Esophagus squamous epithelium (tissue), 5 donors: ENCODE measurements at places on chromosomes 6 and 20.
A peak's percentile ranks its signal among the peaks of the same experiment; 100 is the strongest.

DNA sequence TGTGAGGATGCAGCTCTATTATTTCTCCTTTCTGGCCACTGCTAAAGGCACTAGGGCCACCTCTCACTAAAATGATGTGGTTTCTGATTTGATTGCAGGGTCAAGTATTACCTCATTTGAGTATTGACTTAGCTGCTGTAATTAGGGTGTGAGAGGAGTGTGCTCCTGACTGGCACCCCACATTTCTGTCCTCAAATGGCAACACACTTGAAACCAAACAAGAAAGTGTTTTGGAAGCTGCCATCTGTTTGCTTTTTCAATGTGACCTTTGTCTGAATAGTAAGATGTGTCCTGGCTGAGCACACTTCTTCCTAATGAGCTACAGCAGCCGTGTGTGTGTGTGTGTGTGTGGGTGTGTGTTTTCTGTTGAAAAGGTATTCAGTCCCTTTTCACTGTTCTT lies 62.8 kb upstream of the SCP2D1 start:
- DNase-seq: no peak

GRCh38 chr20:44495802-44496481 lies 20.3 kb downstream of the TTPAL start:
- DNase-seq: no peak

DNA sequence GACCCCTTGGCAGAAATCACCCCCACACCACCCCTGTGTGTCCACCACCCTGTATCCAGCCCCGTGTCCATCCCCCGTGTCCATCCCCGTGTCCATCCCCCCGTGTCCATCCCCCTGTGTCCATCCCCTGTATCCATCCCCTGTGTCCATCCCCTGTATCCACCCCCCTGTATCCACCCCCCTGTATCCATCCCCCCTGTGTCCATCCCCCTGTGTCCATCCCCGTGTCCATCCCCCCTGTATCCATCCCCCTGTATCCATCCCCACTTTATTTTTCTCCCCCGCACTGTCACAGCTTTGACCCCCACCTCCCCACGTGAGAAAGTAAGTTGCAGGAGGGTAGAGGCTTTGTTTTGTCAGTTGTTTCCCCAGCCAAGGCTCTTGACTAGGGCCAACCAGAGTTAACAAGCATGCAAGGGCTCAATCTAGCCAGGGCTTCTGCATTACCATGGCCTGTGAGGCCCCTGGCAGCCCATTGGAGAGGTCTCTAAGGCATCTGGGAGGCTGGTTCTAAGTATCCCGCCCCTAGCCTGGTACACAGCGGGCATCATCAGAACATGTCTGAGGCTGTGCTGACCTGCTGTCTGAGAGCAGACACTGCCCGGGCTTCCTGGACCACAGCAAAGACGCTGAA lies 18.1 kb upstream of the SIRPA start:
- no peak for DNase-seq

DNA sequence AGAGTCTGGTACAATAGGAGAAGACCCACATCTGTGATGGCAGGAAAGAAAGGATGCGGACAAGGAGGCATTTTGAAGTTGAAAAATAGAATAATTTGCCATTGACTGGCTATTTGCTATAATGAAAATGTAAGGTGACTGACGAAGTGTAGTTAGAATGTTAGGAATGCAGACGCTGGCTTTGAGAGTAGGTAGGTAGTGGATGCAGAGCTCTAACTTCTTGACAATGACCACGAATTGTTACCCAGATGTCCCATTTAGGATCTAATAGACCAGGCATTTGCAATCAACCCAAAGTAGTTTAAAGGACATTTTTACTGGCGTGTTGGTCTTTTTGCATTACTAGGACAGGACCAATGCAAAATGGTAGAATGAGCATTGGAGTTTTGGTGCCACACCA lies 14.2 kb downstream of the MLIP start:
- DNase-seq: no peak

DNA sequence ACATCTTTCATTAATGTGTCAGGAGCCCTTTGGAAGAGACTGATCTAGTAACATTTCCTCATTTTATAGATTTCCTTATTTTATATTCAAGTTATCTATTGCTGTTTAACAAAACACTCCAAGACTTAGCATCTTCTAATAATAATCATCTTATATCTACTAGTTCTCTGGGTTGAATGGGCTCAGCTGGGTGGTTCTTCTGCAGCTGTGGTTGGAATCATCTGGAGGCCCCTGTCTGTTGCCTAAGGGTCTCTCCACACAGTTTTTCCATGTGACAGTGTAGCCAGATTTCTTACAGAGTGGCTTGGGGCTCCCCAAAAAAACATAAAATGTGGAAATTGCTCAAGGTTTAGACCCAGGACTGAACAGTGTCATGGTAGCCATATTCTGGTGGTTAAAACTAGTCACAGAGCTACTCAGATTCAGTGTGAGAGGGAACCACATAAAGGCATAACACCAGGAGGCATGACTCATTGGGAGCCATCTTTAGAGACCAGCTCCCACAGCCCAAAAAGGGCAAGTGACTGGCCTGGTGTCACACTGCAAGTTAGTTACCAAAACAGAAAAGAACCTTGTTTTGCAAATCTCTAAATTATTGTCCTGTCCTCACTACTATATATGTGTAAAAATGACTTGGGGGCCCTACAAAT lies 11.5 kb downstream of the SLC2A10 start:
- no peak for DNase-seq

- peak; percentile 19 for DNase-seq
Observed at GRCh38 chr6:81753711-81754577, 1.5 kb upstream of the TENT5A start.

DNA sequence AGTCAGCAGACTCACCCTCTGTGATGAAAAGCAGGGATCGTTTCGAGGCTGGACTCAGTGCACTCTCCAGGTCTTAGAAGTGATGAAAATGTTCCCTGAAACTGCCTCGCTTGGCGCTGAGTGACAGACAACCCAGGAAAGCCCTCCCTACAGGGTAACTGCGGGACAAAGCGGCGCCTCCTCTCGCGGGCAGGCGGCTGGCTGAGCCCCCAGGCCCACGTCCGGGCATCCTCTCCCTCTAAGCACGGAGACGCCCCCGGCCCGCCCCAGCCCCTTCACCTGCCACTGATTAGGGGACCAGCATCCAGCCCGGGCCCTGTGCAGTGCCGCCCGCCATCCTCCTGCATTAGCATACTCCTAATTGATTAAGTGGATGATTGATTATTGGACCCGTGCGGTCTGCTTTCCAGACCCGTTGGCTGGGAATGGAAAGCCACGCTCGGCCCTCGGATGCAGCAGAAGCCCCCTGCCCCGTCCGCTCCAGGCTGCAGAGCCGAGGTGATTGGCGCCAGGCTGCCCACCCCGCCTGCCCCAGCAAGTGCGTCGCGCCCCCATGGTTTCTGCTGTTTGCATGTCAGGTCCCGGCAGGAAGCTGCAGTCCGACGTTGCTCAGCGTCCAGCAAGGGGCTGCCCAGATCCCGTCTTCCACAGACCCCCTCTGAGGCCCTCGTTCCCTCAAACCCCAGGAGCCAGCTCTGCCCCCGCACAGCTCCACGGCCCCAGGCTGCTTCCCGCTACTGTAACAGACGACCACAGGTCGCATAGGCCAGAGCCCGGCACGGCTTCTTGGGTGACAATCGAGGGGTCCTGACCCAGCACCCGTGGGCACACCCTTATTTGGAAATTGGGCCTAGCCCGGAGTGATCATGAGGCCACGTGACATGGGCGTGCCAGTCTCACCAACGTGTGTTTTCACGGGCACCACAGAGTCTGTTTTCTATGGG lies 131.6 kb downstream of the DLL1 start:
- no peak for DNase-seq

- no peak for DNase-seq
Observed at GRCh38 chr20:37535443-37536132, 7.9 kb upstream of the BLCAP start.

DNA sequence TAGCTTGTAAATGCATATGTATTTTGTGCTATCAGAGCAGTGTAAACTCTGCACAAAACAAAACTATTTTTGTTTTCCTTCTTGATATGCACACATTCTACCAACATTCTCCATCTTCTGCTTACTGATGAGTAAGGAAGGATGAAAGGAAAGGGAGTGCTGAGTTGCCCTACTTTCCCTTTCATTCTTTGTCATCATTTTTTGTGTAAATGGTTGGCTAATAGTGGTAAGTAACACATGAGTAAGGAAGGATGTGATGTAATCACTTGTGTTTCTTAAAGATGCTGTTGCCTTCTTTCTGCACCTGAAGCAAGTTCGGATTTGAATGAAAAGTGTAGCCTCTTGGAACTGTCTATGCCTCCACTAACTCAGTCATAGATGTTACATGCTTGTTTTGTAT lies 4.6 kb upstream of the REV3L start:
- no peak for DNase-seq

- DNase-seq: no peak
Observed at GRCh38 chr6:39980839-39981580, 46.7 kb upstream of the MOCS1 start.

DNA sequence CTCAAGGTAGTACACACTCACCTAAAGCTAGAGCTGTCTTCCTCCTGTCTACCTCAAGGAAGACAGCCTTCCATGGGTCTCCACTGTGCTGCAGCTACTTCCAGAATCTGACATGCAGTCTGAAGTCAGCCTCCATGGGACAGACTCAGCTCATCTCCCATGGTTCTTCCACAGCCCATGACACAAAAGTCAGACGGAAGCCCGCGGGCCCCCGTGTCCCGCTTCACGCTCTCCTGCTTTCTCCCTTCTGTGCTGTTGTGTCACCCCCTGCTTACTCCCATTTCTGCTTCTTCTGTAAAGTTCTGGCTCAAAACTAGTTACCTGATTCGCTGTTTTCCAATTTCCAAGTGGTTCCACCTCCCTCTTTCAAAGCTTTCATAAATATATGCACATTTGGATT lies 184.5 kb downstream of the SYNE1 start:
- no peak for DNase-seq

DNA sequence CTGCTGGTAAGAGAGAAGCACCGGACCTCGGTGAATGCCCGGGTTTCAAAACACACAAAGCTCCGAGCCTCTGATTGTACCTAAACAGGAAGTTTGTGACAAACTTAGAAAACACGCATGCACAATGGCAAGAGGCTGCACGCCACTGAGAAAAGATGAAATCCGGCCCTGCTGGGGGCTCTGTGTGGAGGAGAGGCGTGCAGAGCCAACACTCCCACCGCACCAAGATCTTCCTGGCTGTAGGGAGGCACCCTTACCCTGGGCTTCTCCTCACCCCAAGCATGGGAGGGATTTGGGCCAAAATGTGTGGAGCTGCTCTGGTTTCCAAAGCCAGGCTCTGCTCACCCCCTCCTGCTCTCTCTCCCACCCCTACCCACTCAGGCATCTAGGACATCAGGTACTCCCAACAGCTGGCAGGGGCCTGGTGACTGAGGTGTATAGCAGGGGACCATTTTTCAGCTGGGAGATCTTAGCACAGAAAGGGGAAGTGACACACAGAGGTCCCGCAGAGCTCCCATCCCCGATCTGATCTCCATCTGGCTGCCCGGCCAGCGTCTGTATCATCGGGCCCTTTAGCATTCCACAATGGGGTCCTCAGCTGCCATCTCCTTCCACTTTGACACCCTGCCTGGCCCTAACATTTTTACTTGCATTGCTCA lies 84.2 kb downstream of the TRERF1 start:
- no peak for DNase-seq

GRCh38 chr6:36023996-36024795 lies at the start of gene SLC26A8:
SLC26A8 (minus strand) TSS chr6:36024641; CDS start chr6:36019707, 4,934 bp downstream.
- DNase-seq: no peak

DNA sequence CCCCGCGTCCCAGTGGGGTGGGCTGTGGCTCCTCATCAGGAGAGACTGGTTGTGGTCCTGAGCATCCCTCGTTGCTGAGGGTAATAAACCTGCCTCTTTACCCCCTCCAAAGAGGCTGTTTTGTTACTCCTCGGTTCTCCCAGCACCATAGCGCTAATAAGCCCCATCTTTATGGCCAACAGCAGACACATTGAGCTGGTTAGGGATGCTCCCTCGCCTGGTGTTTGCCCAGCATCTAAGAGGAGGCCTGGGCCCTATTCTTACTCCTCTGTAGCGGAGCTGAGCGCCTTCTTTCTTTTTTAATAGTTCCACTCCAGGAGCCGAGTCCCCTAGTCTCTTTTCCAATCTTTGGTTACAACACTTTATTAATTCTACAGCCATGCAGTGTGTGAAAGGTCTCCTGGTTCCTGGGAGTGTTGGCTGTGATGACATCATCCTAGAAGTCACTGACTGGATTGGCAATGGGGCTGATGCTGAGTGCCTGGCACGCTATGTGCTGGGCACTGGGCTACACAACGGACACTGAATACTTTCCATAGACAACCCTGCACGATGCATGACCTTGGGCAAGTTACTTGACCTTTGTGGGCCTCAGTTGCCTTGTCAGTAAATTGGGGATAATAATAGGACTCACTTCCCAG lies 50.6 kb upstream of the CCDC167 start:
- no peak for DNase-seq

- DNase-seq: no peak
Observed at GRCh38 chr6:138454981-138455706, 44.1 kb downstream of the NHSL1 start.

DNA sequence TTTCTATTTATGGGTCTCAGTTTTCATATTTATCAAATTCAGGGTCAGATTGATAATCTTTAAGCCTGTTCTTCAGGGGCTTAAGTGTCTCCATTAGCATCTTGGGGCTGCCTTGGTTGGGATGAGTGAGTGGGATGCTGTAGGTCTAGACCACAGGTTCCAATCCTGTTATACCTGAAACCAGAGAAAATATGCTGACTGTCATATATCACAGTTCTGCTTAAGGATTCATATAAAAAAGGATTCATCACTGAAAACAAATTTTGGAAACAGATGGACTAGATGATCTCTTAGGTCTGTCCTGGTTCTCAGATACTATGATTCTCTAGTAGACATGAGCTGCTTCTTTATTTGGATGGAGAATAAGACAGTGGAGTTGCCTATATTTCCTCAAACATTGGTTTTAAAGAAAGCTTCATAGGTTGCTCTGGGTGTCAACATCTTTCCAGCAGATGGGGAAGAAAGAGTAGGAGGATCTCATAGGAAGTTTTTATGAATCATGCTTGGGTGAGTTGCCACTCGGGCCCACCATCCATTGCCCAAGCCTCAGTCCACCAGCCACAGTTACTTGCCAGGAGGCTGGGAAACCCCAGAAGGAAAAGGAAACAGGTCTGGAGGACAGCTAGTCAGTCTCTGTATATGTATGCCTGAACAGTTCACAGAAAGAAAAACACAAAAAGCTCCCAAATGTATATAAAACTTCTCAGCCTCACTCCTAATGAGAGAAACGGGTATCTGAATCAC lies 42.9 kb upstream of the MAP7 start:
- no peak for DNase-seq

- no peak for DNase-seq
Observed at GRCh38 chr6:53692172-53692571, 26.6 kb upstream of the KLHL31 start.

- DNase-seq: no peak
Observed at GRCh38 chr6:2222275-2222842, 23.0 kb downstream of the GMDS start.
